Fibroblast of skin of right biceps (primary cell): ENCODE measurements at places on chromosomes 1 and 21.

DNA sequence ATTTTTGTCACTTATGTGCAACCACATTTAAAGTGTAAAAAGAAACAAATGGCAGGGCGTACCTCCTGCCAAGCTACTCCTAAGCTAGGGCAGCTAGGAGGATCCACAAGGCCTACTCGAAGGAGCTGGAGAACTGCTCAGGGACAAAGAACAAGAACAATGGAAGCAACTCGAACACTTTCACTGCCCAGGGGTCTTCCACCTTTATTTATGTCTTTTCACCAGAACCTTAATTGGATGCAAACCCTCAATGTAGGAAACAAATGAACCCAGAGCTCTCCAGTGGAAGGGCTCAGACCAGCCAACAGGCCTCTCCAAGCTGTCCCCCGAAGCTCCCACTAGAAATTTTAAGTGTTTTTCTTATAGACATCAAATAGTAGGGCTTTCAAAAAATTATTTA, 39.9 kb downstream of the C1orf198 start:
- DNase-seq = no peak

- no peak for DNase-seq
Measured at GRCh38 chr1:28822799-28823198, 10.8 kb downstream of the OPRD1 start.

DNA sequence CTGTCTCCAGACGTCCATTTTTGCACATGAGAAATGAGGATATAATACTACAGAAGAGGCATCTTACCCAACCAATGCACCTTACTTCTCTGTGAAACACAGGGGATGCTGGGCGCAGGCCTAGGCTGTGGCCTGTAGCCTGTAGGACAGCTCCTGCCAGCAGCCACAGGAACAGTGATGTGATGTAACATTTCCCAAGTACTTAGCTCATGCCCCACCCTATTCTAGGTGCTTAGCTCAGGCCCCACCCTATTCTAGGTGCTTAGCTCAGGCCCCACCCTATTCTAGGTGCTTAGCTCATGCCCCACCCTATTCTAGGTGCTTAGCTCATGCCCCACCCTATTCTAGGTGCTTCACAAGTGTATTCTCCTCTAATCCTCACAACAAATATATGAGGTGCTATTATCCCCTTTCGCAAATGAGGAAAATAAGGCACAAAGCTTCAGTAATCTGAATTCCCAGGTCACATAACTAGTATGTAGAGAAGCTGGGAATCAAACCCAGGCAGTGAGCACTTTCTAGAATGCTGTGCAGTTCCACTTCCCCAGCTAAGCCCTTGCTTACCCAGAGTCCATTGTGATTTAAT, 4.6 kb upstream of the NAXE start:
- no peak for DNase-seq

DNA sequence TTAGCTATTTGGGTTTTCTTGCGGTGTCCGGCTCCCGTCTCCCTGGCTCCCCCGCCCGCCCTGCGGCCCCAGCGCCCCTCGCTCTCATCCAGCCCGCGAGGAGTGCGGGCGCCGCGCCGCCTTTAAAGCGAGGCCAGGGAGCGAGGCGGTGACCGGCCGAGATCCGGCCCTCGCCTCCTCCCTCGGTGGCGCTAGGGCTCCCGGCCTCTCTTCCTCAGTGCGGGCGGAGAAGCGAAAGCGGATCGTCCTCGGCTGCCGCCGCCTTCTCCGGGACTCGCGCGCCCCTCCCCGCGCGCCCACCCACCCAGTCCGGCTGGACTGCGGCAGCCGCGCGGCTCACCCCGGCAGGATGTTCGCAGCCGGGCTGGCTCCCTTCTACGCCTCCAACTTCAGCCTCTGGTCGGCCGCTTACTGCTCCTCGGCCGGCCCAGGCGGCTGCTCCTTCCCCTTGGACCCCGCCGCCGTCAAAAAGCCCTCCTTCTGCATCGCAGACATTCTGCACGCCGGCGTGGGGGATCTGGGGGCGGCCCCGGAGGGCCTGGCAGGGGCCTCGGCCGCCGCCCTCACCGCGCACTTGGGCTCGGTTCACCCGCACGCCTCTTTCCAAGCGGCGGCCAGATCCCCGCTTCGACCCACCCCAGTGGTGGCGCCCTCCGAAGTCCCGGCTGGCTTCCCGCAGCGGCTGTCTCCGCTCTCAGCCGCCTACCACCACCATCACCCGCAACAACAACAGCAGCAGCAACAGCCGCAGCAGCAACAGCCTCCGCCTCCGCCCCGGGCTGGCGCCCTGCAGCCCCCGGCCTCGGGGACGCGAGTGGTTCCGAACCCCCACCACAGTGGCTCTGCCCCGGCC, 492 bp downstream of the HLX start:
- DNase-seq = peak; percentile 49

- DNase-seq = no peak
Measured at GRCh38 chr1:15381805-15382204, 27.9 kb upstream of the EFHD2 start.

DNA sequence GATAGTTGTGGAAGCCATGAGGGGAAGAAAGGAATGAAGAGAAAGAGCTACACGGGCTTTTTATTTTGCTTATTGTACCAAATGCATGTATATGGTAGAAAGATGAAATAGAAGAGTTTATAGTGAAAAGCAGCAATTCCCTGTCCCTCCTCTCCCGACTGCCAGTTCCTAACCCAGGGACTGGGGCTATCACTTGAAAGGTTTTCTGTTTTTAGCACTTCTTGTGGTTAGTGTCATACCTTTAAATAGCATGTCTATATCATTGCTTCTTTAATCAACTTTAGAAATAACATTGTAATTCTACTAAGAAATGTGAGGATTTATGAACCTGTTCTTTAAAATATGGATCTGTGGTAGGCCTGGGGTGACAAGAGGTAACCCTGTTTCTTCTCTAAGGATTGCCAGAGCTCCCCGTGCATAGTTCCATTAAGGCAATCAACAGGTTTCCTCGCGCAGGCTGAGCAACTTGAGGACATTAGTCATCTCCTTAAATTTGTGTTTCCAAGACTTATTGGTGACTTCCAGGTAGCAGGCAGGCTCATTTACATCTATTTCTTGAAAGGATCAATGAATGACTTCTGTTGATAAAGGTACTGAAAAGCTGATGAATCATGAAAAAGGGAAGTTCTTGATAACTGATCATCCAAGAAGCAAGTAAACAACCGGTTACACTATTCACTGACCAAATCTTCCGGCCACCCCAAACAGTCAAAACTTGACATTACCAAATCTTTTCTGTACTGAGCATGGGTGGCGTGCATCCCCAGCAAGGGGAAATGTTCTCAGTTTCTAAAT, 37.8 kb upstream of the S1PR1 start:
- no peak for DNase-seq

GRCh38 chr1:65505547-65506300, 85.3 kb downstream of the LEPR start:
- DNase-seq = peak; percentile 79

GRCh38 chr1:25647106-25647505, 30.5 kb downstream of the MAN1C1 start:
- DNase-seq = no peak

DNA sequence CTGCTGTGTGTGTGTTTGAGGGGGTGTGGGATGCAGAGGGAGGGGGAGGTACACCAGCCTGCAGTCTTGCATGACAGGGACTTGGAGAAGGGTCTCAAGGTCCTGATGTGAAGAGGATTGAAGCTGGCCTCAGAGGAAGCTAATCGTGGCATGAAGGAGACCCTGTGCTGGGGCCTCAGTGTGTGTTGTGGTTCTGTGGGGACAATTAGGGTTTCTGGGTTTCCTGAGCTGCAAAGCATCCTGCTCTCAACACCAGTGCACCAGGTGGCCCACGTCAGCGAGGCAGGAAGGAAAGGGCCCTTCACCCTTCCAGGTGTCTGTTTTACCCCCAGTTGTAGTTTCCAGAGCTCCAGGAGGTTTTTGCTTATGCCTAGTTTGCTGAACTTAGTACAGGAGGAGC, 52.8 kb downstream of the TENT5C start:
- no peak for DNase-seq

DNA sequence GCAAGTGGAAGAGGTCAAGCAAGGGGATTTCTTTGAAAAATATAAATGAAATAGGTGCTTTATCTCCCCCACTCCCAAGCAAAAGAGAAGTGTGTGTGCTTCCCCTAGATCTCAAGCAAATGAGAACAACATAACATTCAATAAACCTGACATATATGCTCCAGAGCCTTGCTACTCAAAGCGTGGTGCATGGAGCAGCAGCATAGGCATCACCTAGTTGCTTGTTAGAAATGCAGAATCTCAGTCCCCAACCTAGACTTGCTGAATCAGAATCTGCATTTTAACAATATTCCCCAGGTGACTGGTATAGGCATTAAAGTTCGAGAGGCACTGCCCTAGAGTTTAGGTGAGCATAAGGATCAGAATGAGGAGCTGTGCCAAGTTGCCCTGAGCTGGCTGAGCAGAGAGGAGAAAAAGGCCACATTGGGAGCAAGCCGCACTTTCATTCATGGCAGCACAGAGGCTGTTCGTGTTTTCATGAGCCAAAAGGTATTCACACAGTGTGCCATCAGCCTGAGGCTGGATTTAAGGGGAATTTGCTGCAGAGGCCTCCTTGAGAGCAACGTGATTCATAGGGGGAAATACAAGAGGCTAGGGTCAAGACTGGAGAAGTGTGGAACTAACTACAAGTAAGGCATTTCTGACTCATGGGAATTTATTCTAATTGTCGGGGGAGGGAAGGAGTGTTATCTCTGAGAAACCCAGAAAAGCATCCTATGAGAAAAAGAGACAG, 14.3 kb upstream of the LPAR3 start:
- peak; percentile 77 for DNase-seq

DNA sequence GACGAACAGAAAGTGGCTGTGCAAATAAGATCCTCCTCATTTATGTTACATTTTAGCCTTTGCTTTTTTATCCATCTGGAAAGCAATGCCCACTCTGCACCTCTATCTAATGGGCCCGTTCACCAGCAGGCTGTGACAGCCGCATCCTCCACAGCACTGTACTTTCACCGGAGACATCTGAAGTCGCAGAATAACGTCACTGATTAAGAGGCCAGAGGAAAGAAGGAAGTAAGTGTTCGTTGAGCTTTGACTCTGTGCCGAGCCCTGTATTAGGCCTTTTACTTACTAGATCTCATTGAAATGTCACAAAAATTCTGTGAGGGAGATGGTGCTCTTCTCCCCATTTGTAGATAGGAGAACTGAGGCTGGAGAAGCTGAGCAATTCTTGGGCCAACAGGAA, 62.3 kb downstream of the KAZN start:
- no peak for DNase-seq

DNA sequence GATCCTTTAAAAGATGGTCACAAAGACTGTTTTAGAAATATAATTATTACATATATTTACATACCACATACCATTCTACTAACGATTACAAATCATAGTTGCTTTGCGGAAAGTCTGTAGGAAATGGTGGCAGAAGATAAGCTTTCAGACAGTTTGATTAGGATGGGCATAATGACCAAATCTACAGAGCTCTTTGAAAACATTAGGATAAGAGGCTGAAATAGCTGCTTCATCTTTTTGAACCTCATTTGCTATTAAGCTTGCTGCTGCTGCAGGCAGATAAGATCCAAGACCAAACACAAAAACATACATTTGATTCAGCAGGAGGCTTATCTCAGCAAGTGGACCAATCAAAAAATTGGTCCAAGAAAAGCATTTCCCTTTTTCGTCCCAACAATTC, 47.1 kb downstream of the DDAH1 start:
- DNase-seq = no peak

- DNase-seq = peak; percentile 93
Measured at GRCh38 chr1:8408151-8408839, 90.4 kb downstream of the SLC45A1 start.

GRCh38 chr1:212618466-212619210, 10.1 kb downstream of the ATF3 start:
- DNase-seq = peak; percentile 69

GRCh38 chr21:34907461-34908418, 141.4 kb downstream of the RUNX1 start:
- no peak for DNase-seq

DNA sequence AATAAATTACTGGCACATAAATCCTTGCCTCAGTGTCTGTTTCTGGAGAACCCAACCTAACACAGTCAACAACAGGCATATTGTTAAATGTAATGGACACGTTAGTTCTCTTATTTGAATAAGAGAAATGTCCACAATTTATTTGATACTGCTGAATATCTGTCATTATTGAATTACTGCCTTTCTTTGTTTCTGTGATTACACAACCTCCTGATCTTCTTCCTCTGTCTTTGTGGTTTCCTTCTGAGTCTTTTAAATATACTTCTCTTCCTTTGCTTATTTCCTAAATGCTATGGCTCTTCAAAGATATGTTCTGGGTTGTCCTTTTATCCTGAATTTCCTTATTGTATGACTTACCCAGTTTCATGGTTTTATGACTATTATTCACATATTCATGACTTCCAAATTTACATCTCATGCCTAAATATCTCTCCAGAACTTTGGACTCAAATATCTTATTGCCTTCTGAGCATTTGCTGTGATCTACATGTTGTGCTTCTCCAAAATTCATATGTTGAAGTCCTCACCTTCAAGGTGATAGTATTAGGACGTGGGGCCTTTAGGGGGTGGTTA, 39.9 kb downstream of the MSH4 start:
- no peak for DNase-seq

GRCh38 chr1:16924919-16925477, 3.3 kb downstream of the CROCC start:
- no peak for DNase-seq

GRCh38 chr1:164033782-164034181, 525.2 kb upstream of the PBX1 start:
- DNase-seq = no peak

- DNase-seq = no peak
Measured at GRCh38 chr1:208818770-208819445, 574.7 kb upstream of the PLXNA2 start.

GRCh38 chr1:91805311-91805801, 80.6 kb downstream of the TGFBR3 start:
- DNase-seq = no peak

- DNase-seq = peak; percentile 88
Measured at GRCh38 chr1:221394011-221394544, 347.8 kb downstream of the DUSP10 start.

DNA sequence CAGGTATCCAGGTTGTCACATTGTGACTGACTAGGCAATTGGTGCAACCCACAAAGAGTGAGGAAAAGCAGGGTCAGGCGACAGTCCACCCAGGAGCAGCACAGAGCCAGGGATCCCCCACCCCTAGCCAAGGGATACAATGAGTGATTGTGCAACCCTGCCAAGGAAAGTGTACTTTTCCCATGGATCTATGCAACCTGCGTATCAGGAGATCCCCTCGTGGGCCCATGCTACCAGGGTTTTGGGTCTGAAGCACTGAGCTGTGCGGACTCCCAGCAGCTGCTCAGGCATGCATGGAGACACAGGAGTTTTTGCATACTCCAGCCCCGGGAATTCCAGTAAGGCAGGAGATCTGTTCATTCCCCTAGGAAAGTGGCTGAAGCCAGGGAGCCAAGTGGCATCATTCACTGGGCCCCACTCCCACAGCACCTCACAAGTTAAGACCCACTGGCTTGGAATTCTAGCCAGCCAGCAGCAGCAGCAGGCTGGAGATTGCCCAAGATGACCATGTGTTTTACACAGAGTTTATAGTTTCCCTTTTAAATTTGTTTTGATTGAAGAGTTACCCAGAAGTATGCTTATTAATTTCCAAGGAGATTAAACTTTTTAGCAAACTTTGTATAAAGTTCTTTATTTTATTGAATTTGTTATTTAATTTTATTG, 136.0 kb downstream of the LTN1 start:
- DNase-seq = no peak
